ENCODE measurements at places on chromosomes 6 and 20.

- DNase-seq, result peak; percentile 84
These were observed 145.7 kb downstream of the RIMS1 start for GRCh38 chr6:72032086-72032485.

DNA sequence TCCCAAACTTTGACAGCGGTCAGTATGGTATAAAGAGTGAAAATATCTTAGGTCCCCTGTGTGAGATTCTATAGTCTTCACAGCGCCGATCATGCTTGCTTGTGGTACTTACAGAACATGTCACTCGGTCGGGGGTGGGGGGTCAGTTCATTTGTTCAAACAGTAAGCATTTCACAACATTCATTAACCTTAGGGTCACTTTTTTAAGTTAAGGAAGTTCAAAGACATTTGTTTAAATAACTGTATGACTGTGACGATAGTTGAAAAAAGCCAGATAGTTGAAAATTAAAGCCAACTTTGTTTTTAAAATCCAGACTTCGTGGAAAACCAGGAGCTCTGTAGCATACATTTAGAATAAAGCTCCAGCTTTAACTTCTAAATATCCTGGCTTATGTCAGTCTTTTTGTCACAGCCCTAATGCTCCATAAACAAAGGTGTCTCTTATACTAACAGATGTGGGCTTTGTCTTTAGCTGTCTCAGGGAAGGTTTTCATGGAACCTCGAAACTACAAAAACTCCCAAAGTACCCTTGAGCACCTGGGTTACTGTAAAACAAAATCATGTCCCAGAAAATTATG lies 57.9 kb upstream of the PHACTR2 start:
- DNase-seq, result no peak

- peak; percentile 77 for DNase-seq
These were observed 49.4 kb upstream of the CARMIL1 start for GRCh38 chr6:25229671-25230321.

DNA sequence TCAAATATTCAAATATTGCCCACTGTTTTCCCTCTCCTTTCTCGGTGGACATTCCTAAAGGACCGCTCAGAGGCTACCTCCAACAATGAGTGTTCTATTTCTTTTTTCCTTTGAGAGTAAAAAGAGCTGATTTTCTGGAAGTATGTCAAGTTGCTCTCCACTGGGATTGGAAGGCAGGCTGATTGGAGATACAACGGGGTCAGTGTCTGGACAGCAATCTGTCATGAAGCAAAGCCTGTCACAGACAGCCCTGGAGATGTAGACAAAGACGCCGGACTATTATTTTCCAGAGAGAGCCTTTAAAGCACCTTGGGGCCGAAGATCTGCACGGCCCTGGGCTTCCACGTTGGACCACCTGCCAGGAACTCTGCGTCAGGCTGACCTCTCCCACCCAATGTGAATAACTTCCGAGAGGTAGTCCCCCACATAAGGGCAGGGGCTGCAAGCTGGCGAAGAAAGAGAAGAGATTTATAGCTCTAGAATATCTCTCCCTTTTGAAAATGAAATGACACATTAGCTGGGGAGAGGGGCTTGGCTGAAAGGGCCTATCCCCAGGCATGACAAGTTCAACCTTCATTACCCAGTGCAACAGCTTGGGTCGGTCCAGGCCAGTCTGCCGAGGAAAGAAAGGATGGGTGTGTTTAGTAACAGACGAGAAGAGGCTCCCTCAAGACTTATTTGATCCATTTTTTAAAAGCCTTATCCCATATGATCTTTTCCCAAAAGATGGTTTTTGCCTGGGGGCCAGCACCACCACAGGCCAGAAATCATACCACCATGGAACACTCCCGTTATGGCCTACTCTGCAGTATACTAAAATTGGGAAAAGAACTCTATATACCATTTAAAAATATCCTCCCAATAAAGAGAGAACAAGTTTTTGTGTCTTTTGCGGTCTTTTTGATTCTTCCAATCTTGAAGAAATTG lies 131.1 kb downstream of the OLIG3 start:
- no peak for DNase-seq

DNA sequence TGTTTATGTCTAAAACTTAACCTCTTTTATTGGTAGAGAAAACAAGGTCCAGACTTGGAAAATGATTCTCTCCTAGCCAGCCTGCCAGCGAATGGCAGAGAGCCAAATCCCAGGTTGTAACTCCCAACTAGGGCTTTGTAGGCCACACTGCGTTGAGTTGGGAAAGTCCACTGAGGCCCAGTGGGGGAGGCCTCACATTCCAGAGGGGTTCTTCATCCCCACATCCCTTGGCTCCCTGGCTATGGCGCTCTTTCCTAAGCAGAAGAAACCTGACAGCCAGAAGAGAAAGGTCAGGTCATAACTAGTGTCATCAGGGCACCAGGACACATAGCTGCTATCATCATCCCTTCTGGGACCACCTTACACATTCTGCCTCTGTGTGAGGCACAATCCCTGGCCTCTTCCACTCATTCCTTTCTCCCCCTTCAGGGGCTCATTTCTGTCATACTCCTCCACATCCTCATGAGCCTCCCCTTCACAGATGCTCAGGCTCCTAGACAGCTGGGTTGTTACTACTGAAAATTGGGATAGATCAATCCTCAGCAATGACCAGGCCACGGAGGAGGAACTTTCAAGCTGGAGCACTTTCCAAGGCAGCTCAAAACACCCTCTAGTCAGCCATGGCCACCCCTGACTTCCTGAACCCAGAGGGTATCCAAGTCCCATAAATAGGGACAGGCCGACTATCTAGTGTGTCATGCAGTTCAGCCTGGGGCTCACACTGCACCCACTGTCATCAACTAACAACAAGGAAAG lies 48.6 kb downstream of the TCP11 start:
- peak; percentile 58 for DNase-seq

GRCh38 chr20:53891306-53891894 lies 179.0 kb downstream of the BCAS1 start:
- no peak for DNase-seq

- no peak for DNase-seq
These were observed 33.8 kb upstream of the LCA5 start for GRCh38 chr6:79571030-79571367.

DNA sequence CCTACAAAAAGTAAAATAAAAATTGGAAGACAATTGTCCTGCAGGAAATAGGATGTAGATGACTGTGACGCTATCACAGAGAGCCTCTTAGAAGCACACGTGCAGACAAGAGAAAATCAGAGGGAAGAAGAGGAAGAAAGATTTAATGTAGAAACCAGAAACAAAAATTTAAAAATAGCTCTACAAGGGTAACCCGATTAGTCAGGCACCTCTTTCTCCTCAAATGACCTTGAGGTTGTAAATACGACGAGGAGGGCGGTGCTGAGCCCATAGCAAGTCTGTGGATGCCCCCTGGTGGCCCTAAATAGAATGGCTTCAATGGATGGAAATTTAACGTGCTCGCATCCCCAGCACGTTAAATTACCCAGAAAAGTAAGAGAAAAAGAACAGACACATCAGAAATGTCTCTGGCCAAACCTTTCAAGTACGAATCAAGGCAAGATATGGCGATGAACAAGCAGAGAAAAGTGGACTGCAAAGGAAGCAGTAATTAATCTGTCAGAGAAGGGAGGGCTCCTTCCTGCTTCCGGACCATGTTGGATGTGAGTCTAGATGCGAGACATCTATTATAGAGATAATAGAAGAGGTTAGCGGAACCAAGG lies 4.2 kb upstream of the PRPH2 start:
- DNase-seq, result peak; percentile 68

DNA sequence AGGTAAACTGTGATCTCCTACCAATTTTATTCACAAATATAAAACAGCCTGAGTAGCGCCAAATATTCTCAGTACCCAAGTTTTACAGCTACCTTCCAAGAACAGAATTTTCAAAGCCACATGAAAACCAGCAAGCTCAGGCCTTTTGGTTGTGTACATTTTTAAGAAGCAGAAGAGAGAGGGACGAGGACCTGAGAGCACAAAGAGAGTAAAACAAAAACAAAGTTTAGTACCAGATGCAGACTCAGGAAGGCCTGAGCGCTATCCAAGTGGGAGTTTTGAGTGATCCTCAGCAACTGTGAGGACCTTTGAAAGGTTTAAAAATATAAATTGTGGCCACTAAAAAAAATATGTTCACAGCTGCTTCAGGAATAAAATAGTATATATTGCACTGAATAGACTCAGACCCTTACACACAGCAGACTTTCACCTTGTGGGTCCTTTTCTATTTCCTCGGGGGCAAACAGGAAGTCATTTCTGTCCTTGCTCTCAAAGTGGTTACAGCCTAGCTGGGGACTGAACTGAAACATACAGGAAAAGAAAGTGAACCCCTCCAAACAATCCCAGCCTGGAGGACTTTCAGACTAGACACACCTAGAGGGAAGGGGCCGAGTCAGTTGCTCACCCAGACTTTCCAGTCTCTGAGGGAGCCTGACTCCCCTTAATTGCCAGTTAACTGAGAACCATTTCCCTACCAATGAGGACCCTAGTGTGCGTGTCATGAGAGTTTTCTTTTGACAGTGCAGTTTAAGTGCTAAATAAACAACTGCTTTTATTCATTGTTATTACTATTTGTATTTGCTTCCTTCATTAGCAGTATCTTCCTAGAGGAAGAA lies 48.5 kb upstream of the NT5E start:
- no peak for DNase-seq

DNA sequence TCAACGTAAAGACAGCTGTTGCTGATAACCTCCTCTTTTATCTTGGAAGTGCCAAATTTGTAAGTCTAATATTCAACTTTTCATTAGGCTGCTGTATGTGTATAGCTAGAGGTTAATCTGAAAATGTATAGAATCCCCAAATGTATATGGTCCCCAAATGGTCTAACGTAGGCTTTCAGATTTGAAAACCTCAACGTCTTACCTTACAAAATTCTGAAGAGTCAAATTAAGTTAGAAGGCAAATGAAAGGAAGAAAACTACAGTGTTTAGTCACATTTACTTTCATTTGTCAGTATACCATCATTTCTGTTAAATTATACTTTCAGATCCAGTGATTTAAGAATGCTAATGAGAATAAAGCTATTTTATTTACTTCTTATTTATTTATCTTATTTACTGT lies 256.9 kb downstream of the ARHGAP18 start:
- DNase-seq, result no peak

DNA sequence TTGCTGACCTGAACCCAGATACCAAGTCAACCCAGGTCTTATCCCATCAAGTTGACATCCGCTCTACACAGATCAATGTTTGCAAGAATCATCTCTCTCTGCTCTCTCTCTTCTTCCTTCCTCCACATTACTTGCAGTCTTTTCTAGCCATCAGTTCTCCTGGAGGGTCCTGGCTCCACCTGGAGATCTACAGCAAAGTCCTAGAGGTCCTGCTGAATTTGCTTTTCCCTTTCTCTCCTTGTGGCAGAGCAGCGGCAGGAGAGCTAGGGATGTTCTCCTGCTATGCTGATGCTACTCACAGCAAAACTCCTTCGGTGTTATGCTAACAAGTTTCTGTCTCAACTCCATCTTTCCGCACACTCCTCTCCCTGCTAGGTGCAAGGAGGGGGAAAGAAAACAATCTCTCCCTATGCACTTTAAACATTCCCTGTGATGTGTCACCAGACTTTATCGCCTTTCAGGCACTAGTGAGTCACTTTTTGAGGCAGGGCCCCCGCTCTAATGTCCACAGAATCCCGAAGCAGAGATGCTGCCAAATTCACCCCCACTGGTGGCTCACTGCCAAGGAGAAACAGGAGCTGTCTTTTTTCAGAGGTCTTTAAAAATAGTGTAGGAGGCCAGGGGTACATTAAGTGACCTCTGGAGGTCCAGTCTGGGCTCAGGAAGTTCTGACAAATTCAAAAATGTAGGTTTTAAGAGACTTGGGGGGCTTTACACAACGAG lies 62.6 kb downstream of the FAM50B start:
- peak; percentile 93 for DNase-seq

DNA sequence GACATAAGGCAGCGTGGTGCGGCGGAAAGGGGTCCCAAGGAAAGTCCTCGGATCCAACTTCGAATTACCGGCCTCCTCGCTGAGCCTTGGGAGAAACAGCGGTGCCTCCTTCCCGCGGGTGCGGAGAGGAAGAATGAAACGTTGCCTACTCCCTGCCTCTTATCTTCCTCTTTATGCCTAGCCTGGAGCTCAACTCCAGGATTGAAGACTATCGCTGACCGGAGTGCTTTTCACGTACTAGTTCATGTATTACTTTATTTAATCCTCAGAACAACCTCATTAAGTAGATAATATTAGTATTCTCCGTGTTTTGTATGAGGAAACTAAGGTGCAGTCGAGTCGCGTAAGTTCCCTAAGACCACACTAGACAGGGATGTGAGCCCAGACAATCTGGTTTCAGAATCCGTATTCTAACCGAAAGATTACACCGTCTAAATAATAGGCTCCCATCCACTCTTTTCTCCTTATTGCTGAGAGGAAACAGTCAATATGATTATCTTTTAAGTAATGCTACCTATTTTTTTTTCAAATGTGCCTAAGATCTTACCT lies 793 bp upstream of the PDSS2 start:
- no peak for DNase-seq

- no peak for DNase-seq
These were observed 150.7 kb upstream of the PRDM1 start for GRCh38 chr6:105935416-105935815.

DNA sequence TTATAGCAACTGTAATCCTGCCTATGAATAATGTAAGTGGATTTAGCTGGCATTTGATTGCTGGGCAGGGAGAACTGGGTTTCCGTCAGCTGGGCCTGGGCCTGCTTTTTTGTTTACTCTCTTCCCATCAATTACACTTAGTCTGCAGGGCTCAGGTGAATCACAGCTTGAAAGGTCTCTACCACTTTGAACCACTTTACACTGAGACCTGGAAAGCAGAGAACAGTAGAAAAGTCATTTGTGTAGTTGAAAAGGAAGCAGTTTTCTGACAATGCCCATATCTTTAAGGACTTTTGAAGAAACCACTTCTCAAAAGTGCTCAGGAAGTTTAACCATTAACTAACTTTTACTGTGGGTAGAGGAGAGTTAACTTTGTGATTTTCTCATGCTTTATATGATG lies 315.4 kb upstream of the SASH1 start:
- no peak for DNase-seq

DNA sequence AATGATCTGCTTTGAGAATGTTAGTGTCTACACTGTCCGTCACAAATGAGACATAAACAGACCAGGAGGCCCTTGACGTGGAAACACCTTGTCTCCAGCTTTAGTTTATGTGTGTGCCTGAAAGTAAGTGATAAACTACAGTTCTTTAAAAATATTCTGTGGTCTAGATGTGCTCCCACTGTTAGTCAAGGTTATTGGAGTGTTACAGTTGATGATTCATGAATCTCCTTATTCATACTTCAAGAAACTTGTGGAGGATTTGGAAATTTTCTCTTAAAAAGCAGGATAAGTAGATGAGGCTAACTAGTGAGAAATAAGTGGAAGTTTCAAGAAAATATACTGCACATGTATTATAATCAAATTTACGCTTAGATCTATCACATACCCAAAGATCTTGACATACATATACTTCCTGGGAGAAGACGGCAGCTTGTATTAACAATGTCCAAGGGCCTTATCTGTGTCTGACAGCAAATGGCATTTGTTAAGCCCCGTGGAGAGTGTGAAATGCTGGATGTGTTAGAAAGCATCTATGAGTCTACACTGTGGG lies 90.5 kb upstream of the MBOAT1 start:
- peak; percentile 68 for DNase-seq

GRCh38 chr20:38692436-38693411 lies 31.6 kb upstream of the SLC32A1 start:
- DNase-seq, result peak; percentile 66
